ENCODE measurements at places on chromosomes 16 and 17.

DNA sequence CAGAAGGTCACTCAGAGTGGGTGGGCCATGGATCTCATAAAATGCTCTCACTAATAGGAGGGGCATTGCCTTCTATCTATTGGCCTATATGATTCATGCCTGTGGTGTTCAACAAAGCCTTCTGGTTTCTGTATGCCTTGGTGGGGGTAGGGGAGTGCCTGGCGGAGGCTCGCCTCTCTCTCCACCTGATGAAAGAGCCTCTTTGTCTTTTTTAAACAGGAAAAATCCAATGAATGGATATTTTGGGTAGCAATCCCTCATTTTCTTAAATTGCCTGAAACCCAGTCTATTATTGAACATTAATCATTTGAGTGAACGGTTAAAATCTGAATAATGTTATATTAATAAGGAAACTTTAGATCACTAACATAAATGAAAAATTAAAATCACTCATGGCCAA lies 90.6 kb downstream of the TOX3 start:
- DNase-seq, result no peak

DNA sequence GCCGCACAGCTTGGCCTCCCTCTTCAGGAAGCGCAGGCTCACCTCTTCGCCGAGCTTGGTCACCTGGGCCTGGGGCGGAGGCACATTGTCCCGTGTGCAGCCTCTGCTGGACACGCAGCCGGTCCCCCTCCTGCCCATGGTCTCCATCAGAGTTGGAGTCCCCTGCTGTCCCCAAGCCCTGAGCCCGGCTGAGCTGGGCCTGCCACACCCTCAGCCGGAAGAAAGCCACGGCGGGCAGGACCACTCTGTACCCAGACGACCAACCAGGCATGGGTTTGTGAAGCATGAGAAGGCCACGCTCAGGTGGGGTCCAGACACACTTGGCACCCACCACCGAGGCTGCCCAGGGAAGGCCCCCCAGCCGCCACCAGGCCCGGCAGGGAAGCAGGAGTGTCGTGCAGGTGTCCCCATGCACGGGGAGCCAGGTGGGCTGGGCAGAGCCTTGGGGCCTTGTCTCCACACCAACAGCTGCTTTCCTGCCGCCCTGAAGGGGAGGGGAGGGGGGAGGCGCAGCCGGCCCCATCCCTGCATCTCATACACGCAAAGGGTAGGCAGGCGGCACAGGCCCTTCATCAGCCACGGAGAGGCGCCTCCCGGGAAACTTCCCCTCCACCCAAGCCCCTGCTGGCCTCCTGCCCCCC lies 5.2 kb downstream of the CCDC154 start:
- DNase-seq, result no peak

DNA sequence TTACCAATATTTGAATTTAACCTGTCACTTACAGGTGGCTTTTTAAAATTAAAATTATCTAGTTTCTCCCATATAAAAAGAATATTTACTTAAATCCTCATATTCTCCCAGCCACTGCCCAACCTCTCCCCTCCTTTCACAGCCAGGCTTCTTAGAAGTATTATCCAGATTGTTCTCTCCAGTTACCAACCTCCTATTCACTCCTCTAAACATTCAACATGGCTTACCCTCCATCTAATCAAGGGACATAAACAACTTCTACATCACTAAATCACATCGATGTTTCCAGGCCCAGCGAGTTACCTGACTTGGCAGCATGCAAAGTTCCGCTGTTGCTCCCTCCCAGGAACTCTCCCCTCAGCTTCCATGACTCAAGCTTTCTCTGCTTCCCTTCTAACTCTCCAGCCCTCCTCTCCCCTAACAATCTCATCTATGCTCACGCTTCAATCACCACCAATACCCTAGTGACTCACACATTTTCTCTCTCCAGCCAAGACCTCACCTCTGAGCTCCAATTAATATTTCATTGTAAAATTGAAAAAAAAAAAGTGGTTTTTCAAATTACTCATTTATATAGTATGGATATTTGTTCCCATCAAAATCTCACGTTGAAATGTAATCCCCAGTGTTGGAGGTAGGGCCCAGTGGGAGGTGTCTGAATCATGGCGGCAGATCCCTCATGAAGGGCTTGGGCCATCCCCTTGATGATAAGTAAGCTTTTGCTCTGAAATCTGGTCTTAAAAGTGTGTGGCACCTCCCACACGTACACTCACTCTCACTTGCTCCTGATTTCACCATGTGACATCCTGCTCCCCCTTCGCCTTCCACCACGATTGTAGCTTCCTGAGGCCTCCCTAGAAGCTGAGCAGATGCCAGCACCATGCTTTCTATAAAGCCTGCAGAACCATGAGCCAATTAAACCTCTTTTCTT lies 88.5 kb downstream of the HELZ start:
- DNase-seq, result peak; percentile 19

GRCh38 chr16:530111-530817 lies 2.8 kb downstream of the CAPN15 start:
- no peak for DNase-seq
